Tracheal epithelial cell (primary cell): ENCODE measurements at places on chromosomes 4 and X. TPM values are rescaled to one million over a fixed set of nuclear protein-coding genes. Genes with fewer than 3 reads are reported as not detected.

Gene MAGEA2
- not detected in 2 replicates for total RNA-seq

Gene CDKL2
- 1.1 and 3.6 TPM in 2 replicates for total RNA-seq

Gene CITED1
- 0.48 TPM in 1 of 2 replicates, not detected in the other for total RNA-seq

Gene GRIA3
- under 0.01 and 0.24 TPM in 2 replicates for total RNA-seq

Gene PROM1
- 0.21 and 12.3 TPM in 2 replicates for total RNA-seq

Gene ETDB
- not detected in 2 replicates for total RNA-seq

Gene STPG2
- under 0.01 and 0.24 TPM in 2 replicates for total RNA-seq

Gene ZFP42
- 3.6 TPM in 1 of 2 replicates, not detected in the other for total RNA-seq

Gene ARL9
- 0.43 TPM in 1 of 2 replicates, not detected in the other for total RNA-seq

Gene SPATA4
- 0.24 TPM in 1 of 2 replicates, not detected in the other for total RNA-seq

Gene CXCL8
- total RNA-seq, result 3.2 and 412 TPM in 2 replicates

Gene SPP1
- 2.3 and 139 TPM in 2 replicates for total RNA-seq

Gene GPR50
- not detected in 2 replicates for total RNA-seq

Gene APBB2
- total RNA-seq, result 30.1 and 40.7 TPM in 2 replicates

Gene ARHGAP4
- 6.0 and 6.7 TPM in 2 replicates for total RNA-seq

Gene FRG1
- total RNA-seq, result 29.4 and 29.8 TPM in 2 replicates

Gene FHDC1
- total RNA-seq, result 2.3 and 5.1 TPM in 2 replicates

Gene FSTL5
- total RNA-seq, result not detected in 2 replicates

Gene OFD1
- total RNA-seq, result 11.9 and 14.0 TPM in 2 replicates

Gene AADAT
- 0.48 and 1.7 TPM in 2 replicates for total RNA-seq
